ENCODE measurements at places on chromosomes 11 and 22. TPM values are rescaled to one million over a fixed set of nuclear protein-coding genes. Genes with fewer than 3 reads are reported as not detected.

DNA sequence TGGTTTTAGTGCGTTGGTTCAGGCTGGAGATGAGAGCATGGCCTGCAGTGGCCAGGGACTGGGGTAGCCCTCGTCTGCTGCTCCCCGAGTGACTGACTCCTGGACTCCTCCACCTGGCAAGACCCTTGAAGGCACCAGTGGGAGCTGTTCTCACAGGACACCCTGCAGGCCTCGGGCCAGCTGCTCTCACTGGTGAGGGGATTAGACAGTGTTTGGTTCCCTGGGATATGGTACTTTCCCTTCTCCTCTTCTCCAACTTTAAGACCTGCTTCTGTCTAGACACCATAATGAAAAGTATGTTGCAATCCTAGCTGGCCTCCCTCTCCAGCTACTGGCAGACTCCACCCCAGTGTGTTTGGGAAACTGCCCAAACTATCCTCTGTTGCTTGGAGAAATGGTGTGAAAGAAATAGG lies 168.8 kb upstream of the CADM1 start:
- H3K27ac ChIP-seq, result no peak overlapping the region
- H3K27me3 ChIP-seq, result peaks cover 4% of the 10 kb centered on the region
- peaks cover 13% of the 10 kb centered on the region for H3K4me1 ChIP-seq

GRCh38 chr22:33658775-33659174 lies 261.5 kb downstream of the LARGE1 start:
- H3K36me3 ChIP-seq, result no peaks in the 10 kb centered on the region
- H3K27me3 ChIP-seq, result no peaks in the 10 kb centered on the region
- DNase-seq, result no peak
- peaks cover 11% of the 10 kb centered on the region for H3K4me1 ChIP-seq

DNA sequence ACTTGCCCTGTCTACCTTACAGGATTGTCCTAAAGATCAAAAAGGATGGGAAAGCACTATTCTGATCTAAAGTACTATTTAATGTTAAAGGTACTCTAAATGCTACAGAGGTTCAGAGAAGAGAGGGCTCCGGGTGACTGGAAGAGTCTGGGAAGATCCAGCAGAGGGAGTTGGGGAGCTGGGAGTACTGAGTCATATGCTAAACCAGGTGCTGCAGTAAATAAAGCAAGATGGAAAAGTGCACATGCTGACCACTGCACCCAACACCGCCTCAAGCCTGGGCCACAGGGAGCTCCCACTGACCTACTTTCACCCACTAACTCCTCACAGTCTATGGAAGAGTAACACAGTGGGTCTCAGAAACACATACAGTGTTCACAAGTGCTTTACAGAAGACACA lies 49.3 kb downstream of the WT1 start:
- DNase-seq, result no peak
- H3K4me3 ChIP-seq, result no peak overlapping the region
- H3K27me3 ChIP-seq, result peaks cover 2% of the 10 kb centered on the region
- no peak overlapping the region for H3K27ac ChIP-seq
- no peaks in the 10 kb centered on the region for H3K36me3 ChIP-seq
- no peaks in the 10 kb centered on the region for H3K4me1 ChIP-seq

DNA sequence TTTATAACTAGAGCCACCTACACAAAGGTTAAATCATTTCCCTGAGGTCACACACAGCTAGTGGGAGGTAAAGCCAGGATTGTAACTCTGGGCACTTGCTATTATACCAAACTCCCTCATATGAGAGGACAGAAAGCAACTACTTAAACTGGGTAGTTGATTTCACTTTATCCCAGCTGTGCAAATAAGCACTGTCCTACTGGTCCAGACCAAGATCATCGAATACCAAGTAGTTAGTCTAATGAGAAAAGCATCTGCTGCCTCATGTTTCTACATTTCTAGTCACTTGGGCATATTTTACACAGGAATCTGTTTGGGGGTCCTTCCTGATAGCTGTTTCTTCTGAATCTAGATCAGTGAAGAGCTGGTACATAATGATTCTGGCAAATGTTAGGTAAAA lies 178.6 kb upstream of the NARS2 start:
- no peaks in the 10 kb centered on the region for H3K27me3 ChIP-seq
- H3K27ac ChIP-seq, result no peak overlapping the region
- H3K4me1 ChIP-seq, result peaks cover 14% of the 10 kb centered on the region
- H3K36me3 ChIP-seq, result peaks cover 24% of the 10 kb centered on the region
- H3K4me3 ChIP-seq, result no peak overlapping the region

- no peak overlapping the region for H3K27ac ChIP-seq
- no peaks in the 10 kb centered on the region for H3K36me3 ChIP-seq
- H3K4me3 ChIP-seq, result no peak overlapping the region
- peaks cover 27% of the 10 kb centered on the region for H3K27me3 ChIP-seq
- no peaks in the 10 kb centered on the region for H3K4me1 ChIP-seq
Measured at GRCh38 chr22:43878831-43879550, 12.8 kb downstream of the PNPLA5 start.

DNA sequence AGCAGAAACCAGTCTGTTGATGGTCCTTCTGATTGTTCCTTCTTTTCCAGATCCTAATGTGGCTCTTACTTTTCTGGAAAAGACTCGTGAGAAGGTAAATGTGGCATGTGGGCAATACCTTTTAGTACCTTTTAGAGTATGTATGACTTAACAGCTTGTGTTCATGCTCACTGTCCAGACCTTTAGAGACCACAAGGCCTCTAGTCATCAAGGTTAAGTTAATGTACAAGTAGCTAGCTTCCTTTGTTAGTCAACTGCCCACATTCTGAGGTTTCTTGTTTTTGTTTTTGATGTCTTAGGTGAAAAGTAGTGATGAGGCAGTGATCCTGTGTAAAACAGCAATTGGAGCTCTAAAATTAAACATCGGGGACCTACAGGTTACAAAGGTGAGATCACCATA lies 7.6 kb downstream of the PSMD13 start:
- no peak for DNase-seq
- H3K4me1 ChIP-seq, result no peaks in the 10 kb centered on the region
- no peaks in the 10 kb centered on the region for H3K27me3 ChIP-seq
- H3K27ac ChIP-seq, result no peak overlapping the region
- H3K36me3 ChIP-seq, result peaks cover 67% of the 10 kb centered on the region

- DNase-seq, result no peak
- H3K36me3 ChIP-seq, result no peaks in the 10 kb centered on the region
- H3K4me3 ChIP-seq, result no peak overlapping the region
Measured at GRCh38 chr11:15896026-15896425, 460.3 kb downstream of the SOX6 start.

DNA sequence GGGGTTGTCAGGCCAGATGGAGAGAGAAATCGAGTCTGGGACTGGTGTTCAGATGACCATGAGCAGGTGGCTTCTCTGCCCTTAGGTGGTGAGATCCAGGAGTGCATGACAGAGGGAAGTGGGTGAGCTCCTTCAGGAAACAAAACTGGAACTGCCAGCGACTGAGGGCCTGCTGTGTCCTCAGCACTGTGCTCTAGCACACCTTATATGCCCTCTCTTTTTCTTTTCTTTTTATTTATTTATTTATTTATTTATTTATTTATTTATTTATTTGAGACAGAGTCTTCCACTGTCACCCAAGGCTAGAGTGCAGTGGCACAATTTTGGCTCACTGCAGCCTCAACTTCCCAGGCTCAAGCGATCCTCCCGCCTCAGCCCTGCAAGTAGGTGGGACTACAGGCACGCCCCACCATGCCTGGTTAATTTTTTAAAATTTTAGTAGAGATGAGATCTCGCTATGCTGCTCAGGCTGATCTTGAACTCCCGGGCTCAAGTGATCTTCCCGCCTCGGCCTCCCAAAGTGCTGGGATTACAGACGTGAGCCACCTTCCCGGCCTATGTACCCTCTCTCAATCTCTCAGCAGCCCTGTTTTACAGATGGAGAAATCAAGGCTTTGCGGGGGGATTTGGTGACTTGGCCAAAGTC lies 14.8 kb upstream of the RASD2 start:
- H3K27ac ChIP-seq, result no peak overlapping the region
- peaks cover 32% of the 10 kb centered on the region for H3K27me3 ChIP-seq
- H3K36me3 ChIP-seq, result no peaks in the 10 kb centered on the region
- H3K4me3 ChIP-seq, result no peak overlapping the region
- H3K4me1 ChIP-seq, result no peaks in the 10 kb centered on the region

DNA sequence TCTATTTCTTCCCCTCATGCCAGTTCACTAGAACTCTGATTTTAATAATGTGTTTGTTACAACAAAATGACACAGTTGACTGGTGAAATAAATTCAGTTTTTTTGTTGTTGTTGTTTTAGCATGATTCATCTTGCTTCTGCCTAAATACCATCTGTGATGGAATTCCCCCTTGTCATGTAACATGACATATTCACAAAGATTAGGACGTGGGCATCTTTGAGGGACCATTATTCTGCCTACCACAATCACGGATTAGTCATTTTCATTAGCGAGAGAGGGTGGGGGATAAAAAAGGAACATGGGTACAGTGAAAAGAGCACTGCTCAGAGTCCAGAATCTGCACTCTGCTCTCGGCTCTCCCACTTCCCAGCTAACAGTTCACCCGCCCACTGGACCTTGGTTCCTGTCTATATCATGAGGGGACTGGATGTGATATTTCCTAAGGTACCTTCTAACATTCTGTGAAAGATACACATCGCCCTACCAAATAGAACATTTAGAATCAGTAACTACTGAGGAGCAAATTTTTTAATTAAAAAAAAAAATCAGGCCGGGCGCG lies 11.3 kb downstream of the HTATIP2 start:
- DNase-seq, result no peak
- peaks cover 14% of the 10 kb centered on the region for H3K36me3 ChIP-seq
- H3K27ac ChIP-seq, result no peak overlapping the region
- no peak overlapping the region for H3K4me3 ChIP-seq
- H3K27me3 ChIP-seq, result no peaks in the 10 kb centered on the region
- H3K4me1 ChIP-seq, result peaks cover 17% of the 10 kb centered on the region

DNA sequence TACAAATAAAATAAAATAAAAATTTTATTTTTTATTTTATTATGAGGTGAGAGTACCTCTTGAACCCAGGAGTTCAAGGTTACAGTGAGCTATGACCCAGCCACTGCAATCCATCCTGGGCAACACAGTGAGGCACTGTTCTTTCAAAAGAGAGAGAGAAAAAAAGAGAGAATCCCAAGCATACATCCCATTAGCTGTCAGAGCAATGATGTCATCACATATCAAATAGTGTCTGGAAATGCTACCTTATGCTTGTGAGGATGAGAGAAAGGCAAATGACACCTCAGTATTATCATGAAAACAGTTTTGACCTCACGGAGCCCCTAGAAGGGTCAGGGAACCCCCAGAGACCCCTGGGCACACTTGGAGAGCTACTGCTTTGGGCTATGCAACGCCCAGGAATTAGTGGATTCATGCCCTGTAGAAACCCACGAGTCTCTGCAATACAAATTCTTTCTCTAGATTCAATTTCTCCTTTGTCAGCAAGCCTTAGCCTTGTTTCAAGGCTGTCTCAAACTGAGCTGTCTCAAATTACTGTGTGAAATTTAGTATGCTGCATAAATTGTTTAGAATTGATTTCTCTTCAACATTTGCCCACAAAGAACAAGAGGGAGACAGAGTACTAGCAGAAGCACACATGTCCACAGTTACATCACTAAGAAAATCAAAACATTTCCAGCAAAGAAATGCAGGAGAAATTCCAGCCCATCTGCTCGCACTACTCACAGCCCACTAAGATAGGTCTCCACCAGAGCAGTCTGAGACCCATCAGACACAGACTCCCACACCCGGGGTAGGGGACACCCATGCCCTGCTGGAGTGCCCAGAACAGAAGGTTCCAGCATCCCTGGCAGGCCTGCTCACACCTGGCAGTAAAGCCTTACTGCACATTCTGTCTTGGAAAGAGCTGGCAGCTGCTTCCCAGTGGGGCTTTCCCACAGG lies 18.1 kb downstream of the DGCR2 start:
- no peaks in the 10 kb centered on the region for H3K27me3 ChIP-seq
- no peaks in the 10 kb centered on the region for H3K36me3 ChIP-seq
- H3K4me1 ChIP-seq, result peaks cover 24% of the 10 kb centered on the region
- no peak overlapping the region for H3K4me3 ChIP-seq

DNA sequence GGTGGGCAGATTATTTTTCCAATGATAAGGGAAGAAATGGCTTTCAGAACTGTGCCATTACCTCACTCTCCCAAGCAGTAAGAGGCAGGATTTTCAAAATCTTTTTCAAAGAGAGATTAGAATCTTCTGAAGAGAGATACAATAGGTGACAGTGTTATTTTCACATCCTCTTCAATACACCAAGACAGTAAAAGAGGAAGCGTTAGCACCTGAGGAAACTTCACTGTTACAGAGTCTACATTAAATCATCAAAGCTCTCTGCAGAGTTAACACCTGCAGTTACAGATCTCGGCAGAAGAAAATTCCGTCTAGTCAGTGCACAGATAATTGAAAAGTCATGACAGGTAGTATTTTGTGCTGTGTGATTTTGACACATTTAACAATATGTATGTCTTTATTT lies 144.9 kb downstream of the PGR start:
- no peak overlapping the region for H3K27ac ChIP-seq
- DNase-seq, result no peak
- no peak overlapping the region for H3K4me3 ChIP-seq
- no peaks in the 10 kb centered on the region for H3K27me3 ChIP-seq
- H3K4me1 ChIP-seq, result no peaks in the 10 kb centered on the region

GRCh38 chr11:78586452-78587046 lies 11.9 kb upstream of the NARS2 start:
- no peak overlapping the region for H3K27ac ChIP-seq
- peaks cover 7% of the 10 kb centered on the region for H3K36me3 ChIP-seq
- no peak overlapping the region for H3K4me3 ChIP-seq
- DNase-seq, result no peak
- no peaks in the 10 kb centered on the region for H3K4me1 ChIP-seq

- H3K27ac ChIP-seq, result no peak overlapping the region
- H3K36me3 ChIP-seq, result no peaks in the 10 kb centered on the region
- DNase-seq, result no peak
- H3K27me3 ChIP-seq, result peaks cover 20% of the 10 kb centered on the region
- H3K4me3 ChIP-seq, result no peak overlapping the region
Measured at GRCh38 chr11:73647459-73648100, 1.2 kb downstream of the PLEKHB1 start.

DNA sequence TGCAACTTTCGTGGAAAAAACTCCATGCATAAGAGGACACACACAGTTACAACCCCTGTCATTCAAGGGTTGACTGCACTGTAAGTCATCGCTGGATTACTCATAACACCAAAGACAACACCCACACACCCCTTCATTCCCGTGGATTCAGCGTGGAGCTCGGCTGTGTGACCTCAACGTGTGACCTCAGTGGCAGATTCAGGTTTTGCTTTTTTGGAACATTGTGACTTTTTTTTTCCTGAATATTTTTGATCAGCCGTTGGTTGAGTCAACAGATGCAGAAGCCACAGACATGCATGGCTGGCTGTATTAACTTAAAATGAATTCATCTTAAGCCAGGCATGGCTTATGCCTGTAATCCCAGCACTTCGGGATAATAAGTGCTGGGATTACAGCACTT lies 19.7 kb upstream of the MUC5AC start:
- no peak overlapping the region for H3K4me3 ChIP-seq
- peaks cover 14% of the 10 kb centered on the region for H3K36me3 ChIP-seq
- peaks cover 35% of the 10 kb centered on the region for H3K27me3 ChIP-seq
- H3K27ac ChIP-seq, result no peak overlapping the region
- no peaks in the 10 kb centered on the region for H3K4me1 ChIP-seq

The PRDM11 gene
- total RNA-seq, result 25.4 TPM

The OR8J1 gene
- not detected for total RNA-seq

The OAF gene
- total RNA-seq, result 12.3 TPM
